ENCODE measurements at places on chromosomes 6 and 20. TPM values are rescaled to one million over a fixed set of nuclear protein-coding genes. Genes with fewer than 3 reads are reported as not detected.

Gene GPR6
- polyA plus RNA-seq: not detected

- DNase-seq: no peak
Observed at GRCh38 chr20:37244572-37244957, 17.0 kb downstream of the GHRH start.

DNA sequence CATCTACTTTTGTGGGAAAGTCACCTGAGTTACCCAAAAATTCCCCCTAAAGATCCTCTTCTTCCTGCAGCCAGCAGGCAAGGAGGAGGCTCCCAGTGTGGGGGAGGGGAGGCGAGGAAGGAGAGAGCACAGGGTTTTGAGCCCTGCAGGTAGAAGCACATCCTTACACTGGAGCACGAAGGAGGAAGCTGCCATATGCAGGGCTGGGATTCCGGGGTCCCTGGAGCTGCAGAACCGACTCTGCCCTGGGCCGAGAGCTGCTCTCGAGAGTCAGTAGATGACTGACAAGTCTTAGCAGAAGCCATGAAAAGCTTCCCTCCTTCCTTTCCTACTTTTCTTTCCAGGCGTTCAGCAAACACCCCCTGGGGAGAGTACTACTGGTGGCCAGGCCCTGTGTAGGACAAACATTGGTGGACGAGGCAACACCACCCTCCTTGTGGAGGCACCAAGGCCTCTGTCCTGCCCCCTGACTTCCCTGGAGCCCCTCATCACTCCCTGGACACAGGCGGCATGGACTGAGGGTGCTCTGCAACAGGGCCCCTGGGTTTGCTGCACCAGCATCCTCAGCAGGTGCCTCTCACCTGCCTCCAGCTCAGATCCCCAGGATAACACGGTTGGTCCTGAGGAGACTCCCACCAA lies 211.7 kb upstream of the CST7 start:
- no peak for DNase-seq

- no peak for DNase-seq
Observed at GRCh38 chr6:141152951-141153350, 979.8 kb upstream of the GJE1 start.

Gene GRM1
- polyA plus RNA-seq: 0.05 TPM

Gene GMPR
- polyA plus RNA-seq: 18.4 TPM

Gene SH3BGRL2
- 1.6 TPM for polyA plus RNA-seq

GRCh38 chr20:48741669-48742068 lies 86.1 kb downstream of the PREX1 start:
- no peak for DNase-seq

Gene MYLK4
- 0.16 TPM for polyA plus RNA-seq
